Stimulated activated naive CD4-positive, alpha-beta T cell (primary cell): ENCODE measurements at places on chromosomes 3 and 15.

- no peak for DNase-seq
These were observed 36.0 kb upstream of the IDH2 start for GRCh38 chr15:90138071-90138833.

GRCh38 chr3:132785292-132785691 lies 63.1 kb upstream of the NPHP3 start:
- DNase-seq: no peak

DNA sequence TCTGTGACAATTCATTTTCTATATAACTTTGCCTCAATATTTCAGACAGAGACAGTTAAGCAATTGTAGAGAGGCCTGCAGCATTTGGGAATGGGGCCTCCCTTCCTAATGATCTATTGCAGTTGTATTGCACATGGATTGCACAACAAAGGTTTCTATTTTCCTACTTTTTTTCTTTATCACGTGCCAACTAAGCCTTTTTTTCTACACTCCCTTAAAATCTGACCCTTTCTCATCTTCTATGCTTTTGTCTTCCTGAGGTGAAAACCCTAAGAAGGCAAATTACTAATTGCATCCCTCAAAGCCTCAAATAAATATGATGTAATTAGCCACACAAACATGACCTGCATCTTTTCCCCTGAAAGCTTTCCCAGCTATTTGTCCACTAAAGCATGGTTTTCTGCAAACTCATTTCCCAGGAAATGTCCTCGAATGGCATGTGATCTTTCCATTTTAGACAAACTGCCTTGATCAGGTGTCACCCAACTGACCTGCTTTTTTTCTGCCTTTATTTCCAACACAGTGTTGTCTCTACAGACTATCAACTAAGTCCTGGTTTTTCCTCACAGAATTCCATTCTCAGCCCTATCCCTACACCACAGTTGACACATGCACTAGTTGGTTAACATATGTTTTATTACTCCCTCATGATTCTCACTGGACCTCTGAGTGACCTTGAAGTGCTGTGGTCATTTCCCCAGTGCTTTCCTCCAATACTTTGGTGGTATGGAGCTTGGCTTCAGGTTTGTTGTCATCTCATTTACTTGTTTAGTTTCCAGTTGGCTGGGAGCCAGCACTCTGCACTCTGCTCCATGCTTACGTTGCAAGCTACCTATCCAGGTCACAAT lies 31.9 kb upstream of the TSC22D2 start:
- DNase-seq: no peak

DNA sequence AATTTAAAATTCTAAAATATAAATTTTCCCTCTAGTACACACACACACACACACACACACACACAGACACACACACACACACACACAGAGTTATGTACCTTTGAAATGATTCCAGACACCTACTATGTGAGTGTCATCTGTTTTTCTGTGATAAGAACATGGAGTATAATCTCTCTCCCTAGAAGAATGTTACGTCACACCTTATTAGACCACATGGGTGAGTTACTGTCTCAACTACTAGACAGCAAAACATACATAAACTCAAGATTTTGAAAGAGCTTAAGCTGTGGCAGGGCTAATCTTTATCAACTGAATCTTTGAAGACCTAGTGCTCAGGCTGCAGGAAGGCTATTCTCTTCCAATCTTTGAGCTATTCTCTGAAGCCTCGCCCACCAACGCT lies 385.9 kb upstream of the BCHE start:
- no peak for DNase-seq

DNA sequence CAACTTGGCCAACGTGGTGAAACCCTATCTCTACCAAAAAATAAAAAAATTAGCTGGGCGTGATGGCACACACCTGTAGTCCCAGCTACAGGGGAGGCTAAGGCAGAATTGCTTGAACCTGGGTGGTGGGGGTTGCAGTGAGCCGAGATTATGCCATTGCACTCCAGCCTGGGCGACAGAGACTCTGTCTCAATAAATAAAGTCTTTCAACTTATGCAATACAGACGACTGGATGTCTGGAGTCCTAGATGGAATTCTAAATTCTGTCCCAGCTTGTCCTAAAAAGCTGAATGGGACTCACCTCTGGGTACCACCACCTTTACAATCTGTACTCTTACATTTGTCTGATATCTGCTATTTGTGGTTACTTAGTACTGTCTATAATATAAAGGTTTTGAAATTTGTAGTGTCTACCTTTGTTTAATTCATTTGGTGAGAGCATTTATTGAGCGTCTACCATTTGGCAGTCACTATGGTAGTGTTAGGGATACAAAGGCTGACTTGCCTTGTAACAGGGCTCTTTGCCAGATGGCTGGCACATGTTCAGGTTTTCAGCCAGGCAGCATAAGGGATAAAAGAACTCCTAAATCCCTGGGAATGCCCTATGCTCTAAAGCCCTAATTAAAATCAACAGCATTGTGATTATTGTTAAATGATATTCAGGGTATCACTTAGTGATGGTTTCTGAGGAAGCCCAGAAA lies 7.2 kb upstream of the ZNF609 start:
- no peak for DNase-seq

DNA sequence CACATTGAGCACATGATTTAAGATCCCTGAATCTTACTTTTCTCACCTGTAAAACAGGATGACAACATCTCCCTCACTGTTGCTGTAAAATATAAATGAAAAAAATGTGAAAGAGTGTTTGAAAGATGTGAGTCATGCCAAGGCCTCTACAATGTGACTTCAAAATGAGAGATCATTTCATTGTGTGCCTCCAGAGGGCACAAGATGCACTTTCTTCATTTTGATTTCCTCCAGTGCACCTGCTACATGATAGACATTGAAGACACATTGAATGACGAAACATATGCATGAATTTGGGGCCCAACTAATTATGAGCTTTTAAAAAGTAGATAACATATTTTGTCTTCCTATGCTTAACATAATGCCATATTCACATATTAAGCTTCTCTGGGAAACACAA lies 170.3 kb downstream of the MOBP start:
- DNase-seq: no peak

- no peak for DNase-seq
These were observed 130.9 kb downstream of the ASB7 start for GRCh38 chr15:100733101-100733842.

GRCh38 chr3:152834191-152834775 lies 648 bp upstream of the P2RY1 start:
- DNase-seq: no peak

DNA sequence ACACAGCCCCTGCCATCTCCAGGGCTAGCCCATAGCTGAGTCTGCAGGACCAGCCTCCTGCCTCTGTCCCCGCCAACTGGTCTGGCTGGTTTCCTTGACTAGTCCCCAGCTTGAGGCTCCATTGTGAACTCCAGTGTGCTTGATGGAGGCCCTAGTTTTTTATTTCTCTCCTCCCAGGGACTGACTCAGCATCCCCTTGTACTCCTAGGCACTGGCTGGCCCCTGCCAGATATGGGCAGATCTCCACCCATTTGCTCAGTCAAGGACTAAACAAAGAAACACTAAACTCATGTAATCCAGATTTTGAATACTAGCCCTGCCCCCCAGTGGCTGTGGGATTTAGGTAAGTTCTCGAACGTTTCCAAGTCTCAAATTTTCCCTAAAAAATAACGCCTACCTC lies 415.4 kb upstream of the RORA start:
- DNase-seq: no peak

GRCh38 chr15:86300390-86301125 lies 220.9 kb downstream of the AGBL1 start:
- DNase-seq: no peak

DNA sequence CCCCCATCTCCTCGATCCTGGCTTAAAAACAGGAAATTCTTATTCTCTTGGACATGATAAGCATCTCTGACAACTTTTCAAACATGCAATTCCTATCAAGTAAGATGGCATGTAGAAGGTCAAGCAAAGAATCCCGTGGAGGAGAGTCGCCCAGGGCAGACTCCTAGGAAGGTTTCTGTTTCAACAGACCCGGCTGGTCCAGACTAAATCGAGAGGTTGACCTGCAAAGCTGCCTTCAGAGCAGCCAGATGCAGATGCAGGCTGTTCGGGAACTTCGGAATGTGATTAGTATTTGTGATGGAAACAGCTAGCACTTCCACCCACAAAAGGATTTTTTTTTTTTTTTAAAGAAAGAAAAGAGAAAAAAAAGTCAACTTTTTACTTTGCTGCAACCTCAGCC lies 216.8 kb downstream of the NR1D2 start:
- no peak for DNase-seq

- DNase-seq: no peak
These were observed 189.0 kb upstream of the TMC3 start for GRCh38 chr15:81562986-81563385.

DNA sequence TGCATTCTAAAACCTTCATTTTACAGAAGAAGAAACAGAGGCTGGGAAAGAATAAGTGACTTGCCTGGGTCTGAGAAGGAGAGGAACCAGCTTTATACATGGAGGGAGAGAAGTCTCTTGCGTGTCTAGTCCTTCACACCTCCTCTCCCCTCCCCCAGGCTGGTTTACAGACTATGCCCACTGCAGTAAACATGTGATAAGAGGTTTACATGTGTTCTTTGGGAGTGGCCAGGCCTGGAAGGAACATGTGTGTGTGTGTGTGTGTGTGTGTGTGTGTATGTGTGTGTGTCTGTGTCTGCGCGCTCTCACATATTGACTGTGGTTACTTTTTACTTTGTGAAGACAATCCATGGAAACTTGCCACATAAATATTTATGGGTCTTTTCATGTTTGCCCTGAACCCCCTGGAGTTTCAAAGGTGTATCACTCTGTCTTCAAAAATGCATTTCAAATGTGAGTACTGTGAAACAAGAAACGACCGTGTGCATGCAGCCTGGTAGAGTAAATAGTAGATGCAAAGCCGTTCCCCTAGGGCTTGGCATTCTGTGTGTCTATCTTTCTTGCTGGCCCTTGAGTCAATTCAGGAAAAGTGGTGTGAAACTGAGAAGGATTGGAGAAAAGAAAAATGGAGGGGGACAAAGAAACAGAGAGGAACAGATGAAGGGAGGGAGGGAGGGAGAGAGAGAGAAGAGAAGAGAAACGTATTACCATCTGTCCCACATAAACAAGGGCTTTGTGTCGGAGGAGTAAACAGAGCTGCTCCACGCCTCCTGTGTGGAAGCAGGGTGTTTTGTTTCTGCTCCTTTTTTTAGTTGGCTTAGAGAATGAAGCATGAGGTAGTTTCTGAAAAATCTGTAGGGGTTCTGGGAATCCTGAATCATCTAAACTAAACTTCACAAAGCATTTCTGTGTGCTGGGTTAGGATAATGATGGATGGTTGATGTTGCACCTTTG lies 51.7 kb downstream of the CLDN11 start:
- DNase-seq: no peak

DNA sequence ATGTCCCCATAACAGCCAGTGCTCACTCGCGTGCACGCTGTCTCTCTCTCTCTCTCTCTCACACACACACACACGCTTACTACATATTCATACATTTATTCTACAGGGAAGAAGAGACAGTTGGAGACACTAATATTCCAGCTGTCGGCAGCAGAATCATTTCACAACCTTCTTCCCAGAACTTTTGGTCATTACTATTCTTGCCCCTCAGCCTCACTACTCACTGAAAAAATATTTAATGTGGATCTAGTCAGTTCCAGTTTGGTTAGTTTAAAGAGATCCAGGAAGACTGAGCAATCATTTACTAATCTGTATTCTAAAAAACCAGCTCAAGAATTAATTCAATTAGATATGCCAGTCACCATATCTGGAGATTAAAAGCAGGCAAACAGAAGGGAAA lies 394.9 kb downstream of the PTPRG start:
- DNase-seq: no peak

- DNase-seq: no peak
These were observed 43.9 kb downstream of the B3GNT5 start for GRCh38 chr3:183296944-183297343.

- DNase-seq: no peak
These were observed 156.9 kb upstream of the EIF1B start for GRCh38 chr3:40152482-40153133.

GRCh38 chr3:157104928-157105652 lies 54.9 kb downstream of the CCNL1 start:
- DNase-seq: no peak

GRCh38 chr3:120052677-120053076 lies 41.6 kb downstream of the GSK3B start:
- no peak for DNase-seq

DNA sequence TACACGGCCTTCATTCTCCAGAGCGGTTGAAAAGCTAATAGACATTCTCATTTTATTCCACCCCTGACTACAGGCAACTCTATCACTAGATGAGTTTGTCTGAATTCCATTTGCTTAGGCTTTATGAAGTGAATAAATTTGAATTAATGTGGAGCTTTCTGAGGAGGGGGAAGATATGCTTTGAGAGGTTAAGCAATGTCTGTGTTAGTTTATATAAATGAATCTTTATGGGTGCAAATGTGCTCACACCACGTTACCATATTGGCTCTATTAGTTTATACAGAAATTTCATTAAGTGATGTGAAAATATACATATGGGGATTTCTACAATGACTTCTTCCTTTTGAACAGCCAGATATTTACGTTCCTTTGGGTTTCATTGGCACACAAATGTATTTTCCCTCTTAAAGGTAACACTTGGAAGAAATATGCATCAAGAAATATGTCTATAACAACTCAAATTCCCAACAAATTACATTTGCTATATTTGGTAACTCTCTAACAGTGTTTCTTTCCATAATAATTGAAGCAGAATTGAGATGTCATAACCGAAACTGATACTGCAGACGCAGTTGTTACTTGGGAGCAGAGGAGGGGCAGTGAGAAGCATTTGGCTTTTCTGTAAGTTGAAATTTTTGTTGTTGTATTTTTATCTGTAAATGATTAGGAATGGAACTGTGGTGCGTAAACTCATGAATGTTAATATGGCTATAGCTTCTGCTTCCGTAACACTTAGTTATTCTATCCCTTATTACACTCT lies 359.4 kb downstream of the CACNA2D3 start:
- no peak for DNase-seq

GRCh38 chr3:10955711-10956453 lies 36.7 kb upstream of the SLC6A1 start:
- DNase-seq: no peak

DNA sequence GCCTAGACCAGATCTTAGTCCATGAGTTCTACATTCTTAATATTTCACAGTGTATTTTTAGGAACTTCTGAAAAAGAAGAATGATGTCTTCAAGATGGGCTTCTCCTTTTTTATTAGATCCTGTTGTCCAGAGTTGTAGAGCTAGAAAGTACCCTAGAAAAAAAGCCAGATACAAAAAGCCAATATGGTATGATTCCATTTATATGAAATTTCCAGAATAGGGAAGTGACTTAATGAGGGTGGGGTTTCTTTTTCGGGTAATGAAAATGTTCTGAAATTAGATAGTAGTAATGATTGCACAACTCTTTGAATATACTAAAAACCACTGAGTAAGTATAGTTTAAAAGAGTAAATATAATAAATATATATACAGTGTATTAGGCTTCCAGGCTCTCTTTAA lies 116.9 kb downstream of the NFKBIZ start:
- no peak for DNase-seq
